Cerebellar cortex (tissue), 1 donor: ENCODE measurements at places on chromosomes 5 and 9.

DNA sequence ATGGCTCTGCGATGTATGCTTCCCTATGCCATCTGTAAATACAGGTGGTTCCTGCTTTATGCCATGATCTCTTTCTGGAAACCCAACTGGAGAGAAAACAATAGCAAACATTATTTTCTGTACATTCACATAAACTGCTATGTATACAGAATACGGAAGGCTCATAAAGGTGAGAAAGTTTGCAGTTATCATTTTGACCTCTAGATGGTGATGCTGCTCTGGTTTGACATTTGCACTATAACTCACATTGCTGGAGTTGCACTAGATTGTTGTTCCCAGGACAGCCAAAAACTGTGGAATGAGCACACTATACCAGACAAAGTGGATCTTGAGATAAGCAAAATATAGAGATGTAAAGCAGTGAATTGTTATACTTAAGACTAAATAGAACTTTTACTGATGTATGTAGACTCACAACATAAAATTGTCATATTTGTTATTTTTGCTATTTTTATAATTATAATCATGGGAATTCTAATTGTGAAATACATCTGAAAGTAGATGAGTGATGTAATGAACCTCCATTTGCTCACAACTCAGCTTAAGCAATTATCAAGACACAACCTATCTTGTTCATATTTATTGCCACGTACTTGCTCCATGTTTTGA lies 246.5 kb downstream of the PTPRD start:
- peak; percentile 42 for DNase-seq

- DNase-seq = peak; percentile 87
Observed at GRCh38 chr9:134234001-134234660, 69.8 kb upstream of the RNU6ATAC start.

- no peak for DNase-seq
Observed at GRCh38 chr9:77588271-77588937, 59.7 kb downstream of the GNA14 start.

- no peak for DNase-seq
Observed at GRCh38 chr5:118249386-118249785, 739.0 kb downstream of the DTWD2 start.

- no peak for DNase-seq
Observed at GRCh38 chr9:2567922-2568321, 53.7 kb upstream of the VLDLR start.

DNA sequence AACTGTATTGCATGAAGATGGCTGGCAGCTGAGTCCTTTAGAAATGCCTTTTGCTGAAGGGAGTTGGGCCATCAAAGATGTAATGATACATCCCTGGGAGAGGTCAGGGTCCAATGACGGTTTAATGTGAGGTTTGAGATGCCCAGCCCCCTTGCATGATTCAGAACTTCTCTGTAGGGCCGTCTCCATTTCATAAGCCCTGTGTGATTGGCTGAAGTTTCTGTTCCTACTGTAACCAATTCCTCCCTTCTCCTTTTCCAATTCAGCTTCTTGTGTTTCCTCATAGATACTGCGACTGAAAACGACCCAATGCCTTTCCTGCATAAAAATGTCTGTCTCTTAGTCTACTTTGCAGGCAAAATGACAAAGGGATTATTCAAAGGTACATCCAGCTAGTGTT lies 47.9 kb upstream of the ST8SIA4 start:
- DNase-seq = no peak

DNA sequence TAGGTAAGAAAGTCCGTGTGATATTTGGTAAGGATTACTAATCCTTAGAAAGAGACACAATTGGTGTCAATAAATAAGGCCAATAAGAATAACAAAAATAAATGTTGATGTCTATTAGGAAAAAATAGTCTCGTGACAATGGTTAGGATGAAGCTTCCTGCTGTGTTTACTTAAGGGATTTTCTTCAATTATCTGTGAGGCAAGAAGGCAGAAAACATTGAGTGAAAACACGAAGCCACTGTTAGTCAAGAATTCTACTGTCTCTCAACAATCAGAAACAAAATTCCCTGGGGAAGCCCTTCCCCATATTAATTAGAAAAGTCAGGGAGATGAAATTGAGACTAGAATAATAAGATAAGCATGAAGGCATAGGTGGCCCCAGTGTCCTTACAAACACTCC lies 149.0 kb downstream of the SYK start:
- no peak for DNase-seq

DNA sequence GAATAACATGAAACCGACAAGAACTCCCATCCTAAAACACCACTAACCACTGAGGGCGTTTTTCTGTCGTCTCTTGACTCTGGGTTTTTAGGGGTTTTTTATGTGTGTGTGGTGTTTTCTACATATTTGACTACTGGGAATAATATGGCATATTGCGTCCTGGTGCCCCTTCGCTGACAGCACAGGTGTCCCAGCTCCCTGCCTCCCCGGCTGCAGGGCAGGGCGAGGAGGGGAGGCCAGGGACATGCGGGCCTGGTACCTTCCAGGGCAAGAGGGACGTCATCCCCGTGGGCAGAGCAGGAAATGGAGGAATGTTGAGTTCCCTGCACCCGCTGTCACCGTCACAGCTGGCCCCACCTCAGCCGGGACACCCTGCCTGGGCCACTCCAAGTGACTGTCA lies 34.8 kb downstream of the VAV2 start:
- DNase-seq = no peak

GRCh38 chr9:82584349-82584863 lies 478.5 kb downstream of the RASEF start:
- no peak for DNase-seq

DNA sequence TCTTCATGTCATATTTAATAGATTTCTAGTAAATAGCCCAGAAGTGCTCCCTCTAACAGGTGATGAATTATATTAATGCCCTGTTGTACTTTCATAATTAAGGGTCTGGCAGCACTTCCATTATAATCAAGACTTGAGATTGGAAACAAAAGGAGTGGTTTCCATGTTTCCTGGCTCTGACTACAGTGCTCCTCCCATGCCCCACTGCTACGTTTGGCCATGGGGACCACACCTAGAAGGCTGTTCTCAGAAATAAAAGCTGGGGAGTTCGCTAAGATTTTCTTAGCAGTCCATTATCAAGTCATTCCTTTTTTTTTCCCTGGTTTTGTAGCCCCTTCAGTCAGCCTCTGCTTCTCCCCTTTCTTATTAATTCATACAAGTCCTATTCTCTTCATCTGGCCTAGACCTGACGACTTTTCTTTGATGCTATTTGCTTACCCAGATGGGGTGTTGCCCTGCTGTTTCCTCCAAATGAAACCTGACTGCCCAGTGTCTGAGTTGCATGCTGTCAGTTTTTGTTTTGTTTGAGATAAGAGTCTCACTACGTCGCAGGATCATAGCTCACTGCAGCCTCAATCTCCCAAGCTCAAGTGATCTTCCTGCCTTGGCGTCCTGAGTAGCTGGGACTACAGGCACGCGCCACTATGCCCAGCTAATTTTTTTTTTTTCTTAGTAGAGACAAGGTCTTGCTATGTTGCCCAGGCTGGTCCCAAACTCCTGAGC lies 312.1 kb upstream of the EFNA5 start:
- DNase-seq = no peak

GRCh38 chr9:74721696-74722660 lies 165.7 kb downstream of the TRPM6 start:
- no peak for DNase-seq

GRCh38 chr5:18142831-18143230 lies 508.6 kb downstream of the TAF11L14 start:
- no peak for DNase-seq

DNA sequence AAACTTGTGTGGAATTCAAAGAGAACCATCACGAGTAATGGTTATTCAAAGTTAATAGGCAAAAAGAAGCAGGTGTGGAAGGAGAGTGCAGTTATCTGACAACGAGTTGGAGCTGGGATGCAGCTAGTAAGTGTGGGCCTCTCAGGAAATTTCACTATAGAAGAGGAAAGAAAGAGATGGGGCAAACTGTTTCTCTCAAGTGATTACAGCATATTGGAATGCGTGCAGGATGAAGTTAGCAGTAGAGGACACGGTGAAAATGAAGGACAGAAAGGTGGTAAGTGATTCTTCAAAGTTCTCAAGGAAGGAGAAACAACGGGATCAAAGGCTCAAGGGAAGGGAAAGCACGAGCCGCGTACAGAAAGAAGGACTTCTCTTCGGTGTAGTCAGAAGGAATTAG lies 84.0 kb downstream of the ADAMTS12 start:
- no peak for DNase-seq

GRCh38 chr5:144582066-144582465 lies 411.4 kb downstream of the KCTD16 start:
- no peak for DNase-seq

DNA sequence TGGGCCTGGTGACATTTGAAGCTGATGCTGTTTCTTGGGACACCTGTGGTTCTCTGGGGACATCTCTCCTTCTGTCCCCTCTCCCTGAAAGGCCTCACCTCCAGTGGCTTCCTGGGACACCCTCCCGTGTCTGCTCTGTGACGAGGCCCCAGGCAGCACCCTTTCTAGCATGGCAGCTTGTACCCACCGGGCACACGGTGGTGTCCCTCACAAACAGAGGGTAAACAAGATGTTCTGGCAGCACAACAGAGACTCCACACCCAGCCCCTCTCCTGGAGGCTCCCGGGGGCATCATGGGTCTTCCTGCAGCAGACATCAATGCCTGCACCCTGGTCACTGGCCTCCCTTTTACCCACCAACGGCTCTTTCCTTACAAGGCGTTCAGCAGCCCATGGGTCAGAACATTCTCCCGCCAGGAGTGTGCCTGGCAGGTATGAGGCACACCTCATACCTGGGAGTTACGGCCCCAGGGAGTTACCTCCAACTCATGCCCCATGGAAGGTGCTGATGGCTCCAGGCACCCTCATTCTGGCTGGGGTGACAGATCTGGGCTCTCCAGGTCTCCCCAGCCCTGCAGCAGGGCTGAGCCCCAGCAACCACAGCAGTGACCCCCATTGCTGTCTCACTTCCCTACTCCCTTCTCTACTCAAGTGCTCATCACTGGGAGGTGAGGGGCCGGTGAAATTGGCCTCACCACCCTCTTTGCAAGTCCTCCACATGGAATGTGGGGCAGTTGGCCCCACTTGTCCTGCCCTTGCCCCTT lies 51.1 kb downstream of the BARX1 start:
- DNase-seq = no peak

DNA sequence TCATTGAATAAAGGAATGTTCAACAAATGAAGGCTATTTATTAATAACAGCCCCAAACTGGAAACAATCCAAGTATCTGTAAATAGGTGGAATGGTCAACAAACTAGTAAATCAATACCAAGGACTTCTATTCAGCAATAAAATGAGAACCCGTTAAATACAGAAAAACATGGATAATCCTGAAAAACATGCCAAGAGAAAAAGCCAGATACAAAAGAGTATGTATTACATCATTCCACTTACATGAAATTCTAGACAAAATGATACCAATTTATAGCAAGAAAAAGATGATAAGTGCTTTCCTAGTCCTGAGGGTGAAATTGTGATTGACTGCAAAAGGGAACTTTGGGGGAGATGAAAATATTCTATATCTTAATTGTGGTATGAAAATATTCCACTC lies 3.1 kb downstream of the PJA2 start:
- no peak for DNase-seq

DNA sequence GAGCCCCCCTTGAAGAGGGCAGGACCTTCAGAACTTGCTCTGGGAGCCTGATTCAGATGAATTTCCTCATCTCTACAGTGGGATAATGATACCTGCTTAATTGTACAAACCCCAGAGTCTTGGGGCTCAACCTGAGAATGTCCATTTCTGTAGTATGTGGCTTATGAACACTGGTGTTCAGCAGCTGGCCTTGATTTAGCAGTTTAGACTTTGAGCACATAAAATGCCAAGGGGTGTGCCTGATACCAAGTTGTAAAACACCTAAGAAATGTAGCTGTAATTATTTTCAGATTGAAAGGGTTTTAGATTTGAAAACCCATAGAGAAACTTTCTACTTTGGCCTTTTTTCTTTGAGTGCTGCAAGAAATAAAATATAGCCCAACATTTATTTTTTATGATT lies 44.9 kb downstream of the SFXN1 start:
- DNase-seq = no peak

DNA sequence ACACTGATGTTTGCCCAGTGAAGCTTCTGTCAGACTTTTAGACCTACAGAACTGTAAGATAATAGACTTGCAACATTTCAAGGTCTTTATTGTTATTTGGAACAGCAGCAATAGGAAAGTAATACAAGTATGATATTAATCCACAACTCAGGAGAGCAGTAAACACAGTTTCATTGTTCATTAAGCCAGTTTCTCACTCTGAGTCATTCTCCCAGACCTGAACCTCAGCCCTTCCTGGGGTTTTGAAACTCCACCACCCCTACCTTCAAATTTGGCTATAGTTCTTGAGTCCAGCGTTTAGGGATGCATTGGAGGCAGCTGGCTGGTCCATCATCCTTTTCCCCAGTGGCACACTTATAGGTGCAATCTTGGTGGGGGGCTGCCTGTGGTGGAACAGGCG lies 203.2 kb downstream of the RAB3C start:
- DNase-seq = no peak

DNA sequence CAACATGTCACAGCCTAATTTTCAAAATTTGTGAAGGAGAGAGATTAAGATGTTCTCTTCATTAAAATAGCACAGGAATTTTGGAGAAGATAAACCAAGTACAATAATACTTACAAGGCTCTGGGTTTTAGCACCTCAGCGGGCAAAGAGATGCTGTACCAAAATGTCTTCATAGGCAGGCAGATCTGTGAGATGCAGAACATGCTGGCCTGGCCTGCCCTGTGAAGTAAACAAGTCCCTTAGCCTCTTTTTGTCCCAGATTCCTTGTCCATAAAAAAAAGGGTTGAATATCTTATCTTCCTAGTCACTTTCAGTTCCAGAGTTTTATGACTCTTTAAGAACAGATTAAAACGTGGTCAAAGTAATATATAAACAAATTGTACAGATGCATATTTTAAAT lies 53.0 kb upstream of the C6 start:
- DNase-seq = no peak

GRCh38 chr9:126159430-126160060 lies 167.1 kb upstream of the MVB12B start:
- DNase-seq = no peak

DNA sequence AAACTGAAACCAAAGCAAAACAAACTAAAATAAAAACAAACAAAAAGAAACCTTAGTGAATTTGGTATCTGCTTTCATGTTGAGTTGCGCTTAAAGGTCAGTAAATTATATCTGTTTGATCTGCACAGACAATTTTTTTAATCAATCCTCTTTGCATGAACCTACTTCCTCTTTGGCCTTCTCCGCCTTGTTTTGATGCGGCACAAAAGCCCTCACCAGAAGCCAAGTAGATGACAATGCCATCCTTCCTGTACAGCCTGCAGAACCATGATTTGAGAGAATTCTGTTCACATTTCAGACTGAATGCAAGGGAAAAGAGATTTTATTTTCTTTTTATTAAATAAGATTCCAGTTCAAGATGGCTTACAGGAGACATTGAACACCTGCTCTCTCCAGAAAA lies 473.6 kb upstream of the FTMT start:
- no peak for DNase-seq

DNA sequence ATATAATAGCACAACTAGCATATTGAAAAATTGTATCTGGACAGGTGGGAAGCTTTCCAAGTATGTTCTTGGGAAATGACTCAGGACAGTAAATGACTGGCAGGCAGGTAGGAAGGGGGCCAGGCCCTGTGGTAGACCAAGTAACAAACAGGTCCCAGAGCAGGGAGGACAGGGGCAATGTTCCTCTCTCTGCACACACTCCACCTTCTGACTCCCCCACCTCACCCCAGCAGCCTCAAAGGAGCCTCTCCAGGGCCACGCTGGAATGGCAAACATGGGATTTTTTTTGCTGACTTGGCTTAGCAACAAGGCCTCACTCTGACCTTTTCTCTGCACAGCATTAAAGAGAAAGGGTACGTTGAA lies 31.1 kb upstream of the IQGAP2 start:
- DNase-seq = no peak
